Left hindlimb (tissue), 1 donor: ENCODE measurements at places on chromosomes 13 and 19.

- DNase-seq: no peak
These were observed 146.2 kb downstream of the TNFRSF19 start for GRCh38 chr13:23716401-23716800.

- DNase-seq: peak; percentile 82
These were observed 2.1 kb downstream of the ZNF575 start for GRCh38 chr19:43534816-43535761.

- DNase-seq: no peak
These were observed 5.8 kb upstream of the DAPK3 start for GRCh38 chr19:3976495-3977241.

- no peak for DNase-seq
These were observed 465.1 kb upstream of the PCDH20 start for GRCh38 chr13:61880578-61881283.

DNA sequence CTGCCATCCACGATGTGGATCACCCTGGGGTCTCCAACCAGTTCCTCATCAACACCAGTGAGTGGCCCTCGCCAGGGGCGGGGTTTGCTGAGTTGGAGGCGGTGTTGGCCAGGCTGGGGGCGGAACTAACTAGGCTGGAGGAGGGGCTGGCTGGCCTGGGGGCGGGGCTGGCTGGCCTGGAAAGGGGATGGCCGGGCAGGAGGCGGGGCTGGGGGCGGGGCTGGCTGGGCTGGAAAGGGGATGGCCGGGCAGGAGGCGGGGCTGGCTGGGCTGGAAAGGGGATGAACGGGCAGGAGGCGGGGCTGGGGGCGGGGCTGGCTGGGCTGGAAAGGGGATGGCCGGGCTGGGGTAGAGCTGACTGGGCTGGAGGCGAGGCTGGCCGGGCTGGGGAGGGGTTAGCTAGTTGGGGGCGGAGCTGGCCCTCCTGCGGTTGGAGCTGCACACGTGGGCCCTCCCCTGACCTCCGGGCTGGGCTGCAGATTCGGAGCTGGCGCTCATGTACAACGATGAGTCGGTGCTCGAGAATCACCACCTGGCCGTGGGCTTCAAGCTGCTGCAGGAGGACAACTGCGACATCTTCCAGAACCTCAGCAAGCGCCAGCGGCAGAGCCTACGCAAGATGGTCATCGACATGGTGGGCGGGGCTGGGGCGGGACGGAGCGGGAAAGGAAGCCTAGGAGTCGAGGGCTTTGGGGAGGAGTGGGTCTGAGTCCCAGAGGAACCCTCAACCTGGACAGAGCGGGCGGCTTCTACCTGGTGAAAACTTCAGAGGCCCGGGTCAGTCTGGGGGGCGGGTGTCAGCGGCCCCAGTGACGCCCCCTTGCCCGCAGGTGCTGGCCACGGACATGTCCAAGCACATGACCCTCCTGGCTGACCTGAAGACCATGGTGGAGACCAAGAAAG lies 41.0 kb downstream of the PDE4A start:
- peak; percentile 97 for DNase-seq

- no peak for DNase-seq
These were observed 24.8 kb downstream of the WBP4 start for GRCh38 chr13:41085961-41086585.

DNA sequence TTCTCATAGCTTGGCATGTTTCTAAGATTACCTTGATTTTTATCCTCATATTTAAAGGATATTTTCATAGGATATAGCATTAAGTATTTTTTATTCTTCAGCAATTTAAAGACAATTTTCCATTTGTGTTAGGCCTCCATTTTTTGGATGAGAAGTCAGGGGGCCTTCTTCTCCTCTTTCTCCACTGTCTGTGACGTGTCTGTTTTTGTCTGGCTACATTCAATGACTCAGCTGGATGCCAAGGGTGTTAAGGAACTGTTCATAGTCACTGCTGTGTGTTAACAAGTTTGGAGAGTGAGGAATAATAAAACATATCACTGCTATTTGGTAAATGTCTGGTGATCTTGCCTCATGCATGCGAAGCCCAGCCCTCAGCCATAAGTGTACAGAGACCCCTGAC lies 36.4 kb downstream of the ZNF582 start:
- no peak for DNase-seq

DNA sequence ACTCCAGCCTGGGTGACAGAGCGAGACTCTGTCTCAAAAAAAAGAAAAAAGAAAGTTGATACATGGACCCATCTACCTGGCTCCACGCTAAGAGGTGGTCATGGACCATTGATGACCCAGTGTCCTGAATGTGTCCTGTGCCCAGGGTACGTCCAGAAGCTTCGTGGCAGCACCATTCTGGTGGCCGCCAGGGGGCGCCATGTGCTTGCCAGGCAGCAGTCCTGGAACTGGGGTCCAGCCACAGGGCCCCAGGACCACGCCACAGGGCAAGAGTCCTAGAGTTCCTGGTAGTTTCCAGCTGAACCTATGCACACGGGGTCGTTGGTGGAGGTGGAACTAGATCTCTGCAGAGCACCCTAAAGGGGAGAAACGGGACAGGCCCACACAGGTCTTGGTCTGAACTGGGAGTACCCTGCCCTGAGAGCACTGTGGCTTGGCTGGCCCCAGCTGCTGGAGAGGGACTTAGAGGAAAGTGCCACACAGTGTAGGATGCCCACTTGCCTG lies 19.9 kb upstream of the FBXO27 start:
- no peak for DNase-seq

- DNase-seq: no peak
These were observed 12.5 kb downstream of the TM6SF2 start for GRCh38 chr19:19260417-19261214.

DNA sequence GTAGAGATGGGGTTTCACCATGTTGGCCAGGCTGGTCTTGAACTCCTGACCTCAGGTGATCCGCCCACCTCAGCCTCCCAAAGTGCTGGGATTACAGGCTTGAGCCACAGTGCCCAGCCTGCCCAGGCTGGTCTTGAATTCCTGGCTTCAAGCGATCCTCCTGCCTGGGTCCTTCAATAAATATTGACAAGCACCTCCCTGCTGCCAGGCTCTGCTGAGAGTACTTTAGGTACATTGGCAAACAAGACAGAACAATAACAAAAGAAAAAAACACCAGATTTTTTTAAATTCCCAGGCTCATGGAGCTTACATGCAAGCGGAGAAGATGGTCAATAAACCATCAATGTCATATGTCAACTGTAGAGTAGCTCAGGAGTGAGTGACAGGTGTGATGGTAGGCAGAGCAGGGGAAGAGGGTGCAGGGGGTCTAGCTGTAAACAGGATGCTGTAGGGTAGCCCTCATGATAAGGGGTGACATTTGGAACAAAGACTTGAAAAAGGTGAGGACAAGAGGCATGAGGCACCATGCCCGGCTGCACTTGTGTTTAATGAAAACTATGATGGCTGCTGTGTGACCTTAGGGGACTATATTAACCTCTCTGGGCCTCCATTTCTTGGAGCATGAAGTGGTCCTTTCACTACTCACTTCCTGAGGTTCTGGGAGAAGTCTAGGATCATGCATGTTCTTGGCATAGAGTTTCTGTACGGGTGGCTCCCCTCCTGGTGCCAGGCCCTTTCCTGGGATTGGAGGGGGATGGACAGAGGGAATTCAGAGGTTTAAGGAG lies 19.6 kb downstream of the SULT2B1 start:
- DNase-seq: no peak

DNA sequence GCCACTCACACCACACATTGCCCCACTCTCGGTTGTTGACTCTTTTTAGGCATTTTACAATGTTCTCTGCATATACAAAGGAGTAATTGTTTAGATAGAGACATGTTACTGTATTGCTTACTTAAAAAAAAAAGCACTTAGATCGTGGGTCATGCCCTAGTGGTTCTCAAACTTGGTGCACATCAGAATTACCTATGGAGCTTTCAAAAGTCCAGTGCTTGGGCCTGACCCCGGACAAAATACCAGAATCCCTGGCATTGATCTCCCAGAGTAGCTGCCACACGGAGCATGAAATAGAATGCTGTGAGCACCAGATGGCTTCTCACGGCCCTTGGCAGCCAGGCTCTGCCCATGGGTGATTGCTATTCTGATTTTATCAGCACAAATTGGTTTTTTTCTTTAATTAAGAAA lies 20.0 kb downstream of the ACP7 start:
- no peak for DNase-seq

GRCh38 chr19:11053817-11054195 lies 35.5 kb upstream of the LDLR start:
- DNase-seq: no peak

GRCh38 chr19:39407660-39408391 lies 1.2 kb downstream of the ZFP36 start:
- DNase-seq: no peak

DNA sequence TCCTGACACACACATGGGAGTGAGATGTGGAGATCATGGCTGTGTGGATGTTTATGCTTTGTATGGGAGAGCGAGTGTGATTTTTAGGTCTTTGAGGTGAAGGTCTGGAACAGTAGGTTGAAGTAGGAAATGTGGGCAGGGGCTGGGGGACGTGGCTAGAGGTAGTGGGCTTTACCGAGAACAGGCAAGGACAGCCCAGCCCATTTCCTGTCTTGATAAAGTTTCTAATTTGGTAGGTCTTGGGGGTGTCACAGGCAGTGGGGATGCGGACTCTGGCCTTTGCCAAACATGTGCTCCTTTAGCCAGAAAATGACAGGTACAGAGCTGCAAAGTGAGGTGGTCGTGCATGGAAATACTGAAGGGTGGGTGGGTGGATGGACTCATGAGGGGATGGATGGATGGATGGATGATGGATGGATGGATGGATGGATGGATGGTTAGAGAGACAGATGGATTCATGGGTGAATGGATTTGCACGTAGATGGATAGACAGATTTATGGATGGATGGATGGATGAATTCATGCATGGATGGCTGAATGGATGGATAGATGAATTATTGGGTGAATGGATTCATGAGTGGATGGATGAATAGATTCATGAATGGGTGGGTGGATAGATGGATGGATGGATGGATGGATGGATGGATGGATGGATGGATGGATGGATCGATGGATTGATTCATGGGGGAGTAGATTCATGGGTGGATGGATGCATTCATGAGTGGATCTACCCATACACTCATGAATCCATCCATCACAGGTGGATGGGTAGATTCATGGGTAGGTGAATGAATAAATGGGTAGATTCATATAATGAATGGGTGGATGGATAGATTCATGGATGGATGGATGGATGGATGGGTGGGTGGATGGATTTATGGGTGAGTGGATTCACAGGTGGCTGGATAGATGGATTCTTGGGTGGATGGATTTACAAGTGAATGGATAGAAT lies 69.3 kb upstream of the USE1 start:
- DNase-seq: no peak
